Kidney (tissue), 22 donors: ENCODE measurements at places on chromosomes 3 and 15. TPM values are rescaled to one million over a fixed set of nuclear protein-coding genes. Genes with fewer than 3 reads are reported as not detected.

Gene TPRG1
- total RNA-seq, result 2.7 TPM

Gene ZNF385D
- total RNA-seq, result 8.9 TPM

Gene THPO
- total RNA-seq, result 0.85 TPM

Gene SLC27A2
- total RNA-seq, result 26.5 TPM

GRCh38 chr15:76973362-76973743, 21.6 kb upstream of the PSTPIP1 start:
- no peak for DNase-seq

GRCh38 chr15:51202783-51203182, 108.1 kb upstream of the TNFAIP8L3 start:
- DNase-seq, result no peak

- no peak for DNase-seq
These were observed 268.1 kb downstream of the TAFA4 start for GRCh38 chr3:68664276-68664675.
